Stimulated activated CD4-positive, alpha-beta T cell treated with anti-CD3 and anti-CD28 coated beads, Interleukin-2, amount 100 ng/mL, for 48 hours (primary cell): ENCODE measurements at places on chromosomes 5 and 9.

DNA sequence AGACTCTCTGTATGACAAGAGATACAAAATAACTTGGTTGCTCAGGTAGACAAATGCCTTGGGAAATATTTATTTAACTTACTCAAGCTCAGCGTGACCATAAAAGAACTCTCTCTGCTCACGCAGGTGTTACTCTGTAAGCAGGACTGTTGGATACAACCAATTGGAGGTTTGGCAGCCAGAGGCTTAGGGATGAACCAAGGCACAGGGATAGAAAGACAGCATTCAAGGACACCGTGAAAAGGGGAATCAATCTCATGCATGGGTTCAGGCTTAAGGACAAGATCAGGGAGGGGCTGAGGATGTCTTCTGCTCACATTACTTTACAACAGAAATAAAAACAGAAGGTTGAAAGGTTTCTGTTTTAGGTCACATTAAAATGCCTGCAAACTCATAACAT is 389.0 kb upstream of the BRINP1 start:
- DNase-seq, result no peak

DNA sequence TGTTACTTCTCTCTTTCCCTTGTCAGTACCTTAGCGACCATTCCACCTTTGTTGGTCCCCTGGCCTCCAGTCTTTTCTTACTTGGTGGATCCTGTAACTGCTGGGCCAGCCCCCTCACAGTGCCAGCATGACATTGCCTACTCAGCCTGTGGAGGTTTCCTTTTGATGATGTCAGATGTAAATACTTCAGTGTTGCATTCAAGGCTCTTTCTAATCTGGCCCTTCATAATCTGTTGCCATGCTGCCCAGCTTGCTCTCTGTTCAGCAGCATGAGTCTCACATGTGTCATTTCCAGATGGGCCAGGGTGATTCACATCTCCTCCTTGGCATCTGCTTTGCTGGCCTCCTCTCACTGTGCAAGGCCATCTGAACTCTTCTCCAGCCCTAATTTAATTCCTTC is 57.1 kb downstream of the MAST4 start:
- DNase-seq, result no peak

DNA sequence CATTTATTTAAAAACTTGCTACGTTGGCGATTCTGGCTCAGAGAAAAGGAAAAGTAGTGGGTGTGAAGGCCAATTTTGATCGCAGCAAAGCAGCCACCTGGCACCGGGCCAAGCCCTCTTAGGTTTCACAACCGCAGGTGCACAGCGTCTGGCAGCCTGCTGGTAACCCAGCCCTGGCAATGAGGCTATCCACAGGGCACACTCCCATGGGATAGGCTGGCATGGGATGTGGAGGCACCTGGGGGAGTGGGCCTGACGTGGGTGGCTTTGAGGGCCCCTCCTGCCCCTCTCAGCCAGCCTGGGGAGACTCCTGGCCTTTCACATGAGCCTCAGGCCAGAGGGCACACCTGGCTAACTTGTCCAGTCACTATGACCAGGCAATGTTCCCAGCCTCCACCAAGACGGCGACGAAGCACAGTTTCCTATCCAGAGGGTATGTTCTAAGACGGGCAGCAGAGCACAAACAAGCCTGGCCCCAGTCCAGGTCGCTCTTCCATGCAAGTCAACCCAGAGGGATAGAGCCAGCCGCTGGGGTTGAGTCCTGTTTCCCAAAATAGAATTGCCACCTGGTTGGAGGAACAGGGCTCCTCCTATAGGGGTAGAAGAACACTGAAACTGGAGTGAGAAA is 19.0 kb downstream of the CMBL start:
- DNase-seq, result no peak

- no peak for DNase-seq
Observed at GRCh38 chr5:92500752-92501151, 1080.3 kb downstream of the NR2F1-AS1 start.

- no peak for DNase-seq
Observed at GRCh38 chr5:148747536-148747906, 78.9 kb upstream of the ADRB2 start.

DNA sequence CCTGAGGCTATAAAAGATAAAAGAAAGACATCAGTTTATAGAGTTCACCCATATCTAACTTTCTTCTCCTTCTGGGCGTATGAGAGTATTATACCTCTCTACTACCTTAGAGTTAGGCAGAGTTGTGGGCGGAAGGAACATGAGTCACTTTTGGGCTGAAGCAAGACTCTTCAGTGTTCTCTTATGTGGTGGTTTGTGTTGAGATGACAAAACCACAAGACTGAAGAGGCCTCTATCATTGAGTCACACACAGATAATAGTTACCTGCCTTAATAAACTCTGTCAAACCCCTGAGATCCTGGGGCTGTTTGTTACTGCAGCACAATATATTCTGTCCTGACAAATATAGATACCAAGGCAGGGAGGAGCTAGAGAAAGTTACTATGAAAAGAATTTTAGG is 184.2 kb downstream of the EFNA5 start:
- peak; percentile 23 for DNase-seq

GRCh38 chr5:132813599-132814502 is 749 bp downstream of the SOWAHA start:
- DNase-seq, result no peak

GRCh38 chr9:101362450-101362849 is 22.4 kb downstream of the BAAT start:
- DNase-seq, result no peak
